ENCODE measurements at places on chromosomes 16 and 17.

DNA sequence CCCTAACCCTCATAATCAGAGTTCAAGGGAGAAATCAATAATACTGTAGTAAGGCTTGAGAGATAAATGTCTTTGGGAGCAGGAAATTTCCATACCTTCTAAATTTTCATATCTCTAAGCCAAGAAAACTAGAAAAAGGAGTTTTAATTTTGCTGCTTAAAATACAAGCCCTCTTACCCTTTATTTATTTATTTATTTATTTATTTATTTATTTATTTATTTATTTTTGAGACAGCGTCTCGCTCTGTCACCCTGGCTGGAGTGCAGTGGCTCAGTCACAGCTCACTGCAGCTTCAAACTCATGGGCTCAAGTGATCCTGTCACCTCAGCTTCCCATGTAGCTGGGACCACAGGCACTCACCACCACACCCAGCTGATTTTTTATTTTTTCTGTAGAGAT is 69.0 kb upstream of the GNAO1 start:
- DNase-seq = no peak

- DNase-seq = no peak
Measured at GRCh38 chr17:8904201-8904600, 36.7 kb upstream of the PIK3R6 start.

- no peak for DNase-seq
Measured at GRCh38 chr17:57433452-57433851, 177.1 kb downstream of the MSI2 start.

DNA sequence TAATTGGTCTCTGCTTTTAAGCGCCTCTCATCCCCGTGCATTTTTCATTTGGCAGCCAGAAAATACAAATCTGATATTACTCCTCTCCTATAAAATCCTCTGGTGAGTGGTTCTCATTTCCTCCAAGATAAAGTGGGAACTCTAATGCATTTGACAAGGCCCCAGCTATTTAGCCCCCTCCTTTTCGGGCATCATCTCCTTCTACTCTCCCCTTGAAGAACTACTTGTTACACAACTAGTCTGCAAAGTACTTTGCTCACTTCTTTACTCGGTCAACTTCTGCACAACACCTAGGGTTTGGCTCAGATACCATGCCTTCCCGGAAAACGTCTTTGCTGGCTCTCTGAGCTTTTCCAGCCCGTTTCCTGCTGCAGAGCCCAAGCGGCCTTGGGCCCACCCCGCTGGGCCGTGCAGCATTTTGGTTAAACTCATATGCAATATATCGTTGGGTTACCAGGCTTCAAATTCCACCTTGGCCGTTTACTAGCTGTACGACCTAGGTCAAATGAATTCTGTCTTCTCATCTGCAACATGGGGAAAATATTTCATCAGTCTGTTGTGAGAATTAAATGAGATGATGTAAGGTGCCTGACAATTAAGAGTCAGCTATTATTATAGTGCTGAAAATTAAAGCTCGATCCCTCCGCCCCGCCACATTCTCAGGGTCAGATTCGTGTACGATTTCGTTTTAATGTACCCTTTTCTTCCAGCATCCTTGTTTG is 883 bp upstream of the TAF15 start:
- DNase-seq = no peak

GRCh38 chr16:89093602-89094251 is at the start of gene ACSF3:
ACSF3 (plus strand) TSS chr16:89093852; CDS start chr16:89100682, 6,830 bp downstream.
- DNase-seq = no peak

DNA sequence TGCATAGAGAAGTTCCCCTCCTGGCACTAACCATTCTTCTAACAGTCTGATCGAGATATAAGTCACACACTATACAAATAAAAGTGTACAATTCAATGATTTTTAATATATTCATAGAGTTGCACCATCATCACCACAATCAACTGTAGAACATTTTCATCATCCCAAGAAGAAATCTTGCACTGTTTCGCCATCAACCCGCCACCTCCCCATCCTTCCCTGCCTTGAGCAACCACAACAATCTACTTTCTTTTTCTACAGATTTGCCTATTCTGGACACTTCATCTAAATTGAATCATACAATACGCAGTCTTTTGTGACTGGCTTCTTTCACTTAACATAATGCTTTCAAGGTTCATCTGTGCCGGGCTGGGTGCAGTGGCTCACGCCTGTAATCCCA is 33.0 kb upstream of the GUCY2D start:
- DNase-seq = no peak

- DNase-seq = no peak
Measured at GRCh38 chr16:54932737-54933254, 2.1 kb downstream of the IRX5 start.

DNA sequence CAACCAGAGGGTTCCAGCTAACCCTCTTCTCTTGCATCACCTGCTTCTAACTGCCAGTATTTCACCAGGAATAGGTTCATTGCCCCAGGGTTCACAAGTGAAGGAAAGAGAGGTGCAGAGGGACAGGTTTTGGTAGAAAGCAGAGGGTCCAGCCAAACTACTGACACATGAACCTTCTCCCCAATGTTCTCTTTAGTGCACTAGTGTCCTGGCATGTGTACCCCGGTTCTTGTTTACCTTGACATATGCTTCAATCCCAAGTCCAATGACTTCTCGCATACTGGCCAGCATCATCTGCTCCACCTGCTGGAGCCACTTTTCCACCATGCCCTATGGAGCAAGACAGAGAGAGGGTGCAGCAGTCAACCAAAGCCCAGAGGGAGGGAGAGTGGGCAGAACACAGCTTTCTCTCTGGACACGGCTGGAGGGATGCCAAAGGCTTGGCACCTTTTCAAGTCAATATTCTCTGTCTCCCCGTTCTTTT is 90.6 kb downstream of the DNAH3 start:
- DNase-seq = no peak

- DNase-seq = peak; percentile 19
Measured at GRCh38 chr16:7086822-7087616, 245.6 kb upstream of the RBFOX1 start.

- no peak for DNase-seq
Measured at GRCh38 chr16:69126221-69126620, 6.2 kb downstream of the CHTF8 start.

DNA sequence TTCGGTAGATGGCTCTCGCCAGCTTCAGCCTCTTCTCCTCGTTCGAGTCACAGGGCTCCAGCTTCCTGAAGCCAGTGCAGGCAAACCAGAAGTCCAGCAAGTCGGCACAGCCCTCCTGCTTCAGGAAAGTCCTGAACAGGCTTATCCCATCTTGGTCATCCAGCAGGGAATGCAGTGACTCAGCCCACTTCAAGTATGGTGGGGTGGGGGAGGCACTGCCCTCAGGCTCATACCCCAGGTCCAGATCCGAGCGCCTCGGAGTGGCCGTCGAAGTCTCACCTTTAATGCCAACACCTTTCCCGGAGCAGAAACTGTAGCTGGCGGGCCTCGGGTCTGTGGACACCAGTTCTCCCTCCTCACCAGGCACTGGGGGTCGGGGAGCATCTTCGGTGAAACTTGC is 5.9 kb downstream of the AXIN1 start:
- no peak for DNase-seq

Measured in NCI-H187 treated with DMSO at 0.1 percent for 48 hours (cell line).